Activated T-helper 1 cell treated with anti-CD3 and anti-CD28 coated beads, Interleukin-2, amount 50 U/mL, for 16 hours (primary cell): ENCODE measurements at places on chromosomes 11 and 22.
A peak's percentile ranks its signal among the peaks of the same experiment; 100 is the strongest.

DNA sequence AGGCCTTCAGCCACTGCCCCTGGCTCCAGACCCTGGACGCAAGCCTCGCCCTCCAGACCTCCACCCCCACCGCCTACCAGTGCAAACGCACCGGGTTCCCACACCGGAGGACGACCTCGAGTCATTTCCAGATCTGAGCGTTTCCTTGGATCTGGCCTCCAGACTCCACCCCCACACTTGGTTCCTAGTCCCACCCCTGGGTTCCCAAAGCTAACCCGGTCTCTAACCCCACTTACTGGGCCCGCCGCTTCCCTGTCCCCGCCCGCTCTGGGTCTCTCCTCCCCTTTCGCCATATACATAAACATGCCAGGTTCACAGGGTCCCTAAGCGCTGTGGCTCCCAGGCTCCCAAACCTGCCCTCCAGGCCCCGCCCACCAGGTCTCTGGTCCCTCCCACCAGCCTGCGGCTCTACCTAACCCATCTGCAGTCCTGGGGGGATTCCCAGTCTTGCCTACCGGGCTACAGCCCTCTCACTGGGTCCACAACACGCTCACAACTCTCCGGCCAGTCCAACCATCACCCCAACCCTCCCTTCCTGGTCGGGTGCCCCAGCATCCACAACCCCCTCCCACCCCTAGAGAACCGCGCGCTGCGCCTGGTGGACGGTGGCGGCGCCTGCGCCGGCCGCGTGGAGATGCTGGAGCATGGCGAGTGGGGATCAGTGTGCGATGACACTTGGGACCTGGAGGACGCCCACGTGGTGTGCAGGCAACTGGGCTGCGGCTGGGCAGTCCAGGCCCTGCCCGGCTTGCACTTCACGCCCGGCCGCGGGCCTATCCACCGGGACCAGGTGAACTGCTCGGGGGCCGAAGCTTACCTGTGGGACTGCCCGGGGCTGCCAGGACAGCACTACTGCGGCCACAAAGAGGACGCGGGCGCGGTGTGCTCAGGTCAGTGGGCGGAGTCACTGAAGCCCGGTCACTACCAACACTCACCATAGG, 36.7 kb downstream of the CD6 start:
- no peak for DNase-seq

DNA sequence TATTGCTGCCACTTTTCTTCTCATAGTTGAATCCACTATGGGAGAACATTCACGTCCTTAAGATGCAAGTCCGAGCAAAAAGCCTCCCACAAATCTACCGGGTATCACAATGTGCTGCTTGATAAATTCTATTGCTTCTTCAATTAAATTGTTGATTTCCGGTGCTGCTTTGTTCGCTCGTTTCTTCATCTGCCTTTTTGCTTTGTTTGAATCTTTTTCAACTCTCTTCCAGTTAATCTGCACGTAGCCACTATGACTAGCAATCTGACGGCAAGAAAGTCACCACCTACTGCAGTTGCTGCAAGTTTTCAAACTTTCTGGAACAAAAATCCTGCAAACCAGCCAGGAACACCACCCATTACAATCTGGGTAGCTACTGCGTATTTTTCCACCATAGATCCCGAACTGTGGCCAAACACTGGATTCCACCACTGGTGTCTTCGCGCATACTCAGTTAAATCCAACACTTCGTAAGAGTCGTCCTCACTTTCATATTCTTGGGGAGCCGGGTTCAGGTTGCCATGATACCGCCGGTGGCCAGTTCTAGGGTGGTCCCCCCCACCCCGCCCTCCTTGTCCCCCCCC, 59.1 kb downstream of the CLMP start:
- DNase-seq, result no peak

DNA sequence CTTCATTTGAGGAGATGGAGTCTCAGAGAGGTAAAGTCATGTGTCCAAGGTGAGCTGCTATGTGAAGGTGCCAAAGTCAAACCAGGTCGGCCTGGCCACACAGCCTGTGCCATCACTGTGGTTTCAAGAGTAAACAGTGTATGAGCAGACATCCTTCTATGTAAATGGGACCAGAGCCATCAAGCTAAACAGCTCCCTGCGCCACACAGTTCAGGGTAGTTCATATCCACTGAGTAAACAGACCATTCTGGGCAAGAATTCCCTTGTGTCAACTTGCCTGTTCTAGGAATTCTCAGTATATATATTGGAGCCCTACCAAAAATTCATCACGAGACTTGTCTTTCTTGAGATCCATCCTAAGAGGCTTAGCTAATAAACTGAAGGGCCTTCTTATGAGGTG, 77.5 kb downstream of the AMOTL1 start:
- DNase-seq, result no peak

- no peak for DNase-seq
Measured at GRCh38 chr22:45242778-45243191, 2.1 kb upstream of the KIAA0930 start.

GRCh38 chr22:23100124-23100801, 29.9 kb downstream of the GNAZ start:
- DNase-seq, result no peak

DNA sequence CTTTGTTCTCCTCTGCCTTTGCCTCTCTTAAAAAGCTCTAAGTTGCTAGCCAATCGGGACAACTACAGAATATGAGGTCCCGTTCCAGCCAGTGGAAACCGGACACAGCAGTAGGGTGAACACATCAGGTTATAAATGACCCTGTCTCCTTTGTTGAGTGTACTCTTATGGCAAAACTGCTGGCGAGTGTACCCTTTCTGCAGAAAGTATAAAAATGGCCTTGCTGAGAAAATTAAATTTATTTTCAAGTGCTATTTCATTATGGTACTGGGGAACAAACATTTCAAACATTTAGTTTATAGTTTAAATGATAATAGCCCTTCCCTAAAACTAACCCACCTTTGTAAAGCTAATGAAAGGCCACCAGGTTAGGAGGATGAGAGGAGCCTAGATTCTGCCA, 6.0 kb upstream of the LGALS12 start:
- DNase-seq, result no peak

GRCh38 chr11:116696381-116696941, 76.3 kb downstream of the BUD13 start:
- DNase-seq, result no peak

GRCh38 chr22:45994491-45995404, 17.8 kb upstream of the WNT7B start:
- DNase-seq, result peak; percentile 64

- no peak for DNase-seq
Measured at GRCh38 chr11:67468056-67468455, 995 bp downstream of the TMEM134 start.

- no peak for DNase-seq
Measured at GRCh38 chr22:47053013-47053725, 290.7 kb downstream of the TBC1D22A start.

DNA sequence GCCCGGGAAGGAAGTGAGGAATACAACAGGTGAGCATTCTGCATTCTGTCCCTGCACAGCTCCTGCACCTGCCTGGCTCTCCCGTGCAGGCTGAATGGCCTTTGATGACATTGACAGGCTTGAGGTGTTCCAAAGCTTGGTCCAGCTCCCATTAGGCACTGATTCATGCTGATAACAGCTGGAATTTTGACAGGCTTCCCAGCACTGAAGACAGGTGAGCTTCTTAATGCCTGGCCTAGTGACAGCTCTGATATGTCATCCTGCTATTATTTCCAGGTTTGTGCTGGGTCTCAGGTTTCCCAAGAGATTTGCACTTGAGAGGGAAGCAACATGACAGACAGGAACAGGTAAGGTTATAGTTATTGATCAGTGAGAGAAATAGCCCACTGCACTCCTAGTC, 58.0 kb upstream of the MTNR1B start:
- DNase-seq, result no peak
